ENCODE measurements at places on chromosomes 7 and 10.

DNA sequence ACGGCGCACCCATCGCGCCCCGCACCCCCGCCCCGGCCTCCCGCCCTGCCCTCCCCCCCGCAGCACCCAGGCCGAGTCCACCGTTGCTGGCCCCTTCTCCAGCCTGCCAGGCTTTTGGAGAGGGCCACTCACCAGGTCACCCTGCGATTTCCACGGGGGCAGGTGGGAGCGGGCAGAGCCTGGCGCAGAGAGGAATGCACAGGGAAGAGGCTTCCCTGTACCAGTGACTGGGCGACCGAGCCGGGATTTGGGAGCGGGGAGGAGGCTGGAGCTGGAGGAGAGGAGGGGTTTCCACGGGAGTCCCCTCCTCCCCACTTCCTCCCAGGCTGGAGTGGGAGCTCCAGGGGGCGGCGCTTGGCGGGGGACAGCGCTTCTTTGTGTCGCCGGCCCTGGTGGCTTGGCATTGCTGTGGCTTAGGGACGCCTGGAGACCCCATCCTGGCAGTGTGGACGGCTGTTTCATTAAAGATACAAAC, 19.3 kb downstream of the TCAF1 start:
- no peak for DNase-seq

- no peak for DNase-seq
Measured at GRCh38 chr7:132185150-132185549, 391.1 kb downstream of the PLXNA4 start.

DNA sequence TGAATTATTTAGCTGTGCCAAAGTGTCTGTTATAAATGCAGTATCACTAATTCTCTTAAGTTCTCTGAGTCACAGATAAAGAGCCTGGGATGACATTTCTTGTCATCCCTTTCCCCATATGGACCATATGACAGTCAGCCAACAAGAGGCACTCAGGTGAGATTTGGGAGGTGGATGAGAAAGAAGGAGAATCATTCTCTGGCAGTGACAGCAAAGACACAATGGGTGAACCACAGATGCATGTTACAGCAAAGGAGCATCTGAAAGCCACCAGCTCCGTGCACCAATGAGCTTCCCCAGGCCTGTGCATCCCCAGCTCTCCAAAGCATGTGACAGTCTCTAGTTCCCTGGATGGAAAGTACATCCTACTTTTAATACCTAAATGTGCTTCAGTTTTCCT, 10.8 kb downstream of the GIMAP6 start:
- no peak for DNase-seq

GRCh38 chr7:84482476-84482875, 287.9 kb upstream of the SEMA3A start:
- no peak for DNase-seq

DNA sequence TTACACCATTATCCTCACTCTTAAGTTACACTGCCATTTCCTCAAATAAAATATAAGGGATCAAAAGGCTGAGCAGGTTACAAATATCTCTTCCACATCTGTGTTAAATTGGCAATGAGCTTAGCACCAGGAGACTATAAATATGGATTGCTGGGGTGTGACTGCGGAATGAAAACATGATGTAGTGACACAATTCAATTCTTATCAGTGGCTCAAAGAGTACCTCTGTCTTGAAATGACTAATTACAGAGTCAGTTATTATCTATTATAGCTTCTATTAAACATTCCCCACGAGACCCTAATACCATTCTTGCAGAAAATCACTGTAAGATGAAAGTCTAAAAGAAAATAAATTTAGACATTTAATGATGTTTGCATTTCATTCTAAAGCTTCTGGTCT, 67.1 kb downstream of the RELN start:
- DNase-seq, result no peak

GRCh38 chr10:112852306-112852705, 97.7 kb upstream of the TCF7L2 start:
- DNase-seq, result no peak

- DNase-seq, result no peak
Measured at GRCh38 chr7:151107882-151108281, 21.6 kb downstream of the AGAP3 start.

DNA sequence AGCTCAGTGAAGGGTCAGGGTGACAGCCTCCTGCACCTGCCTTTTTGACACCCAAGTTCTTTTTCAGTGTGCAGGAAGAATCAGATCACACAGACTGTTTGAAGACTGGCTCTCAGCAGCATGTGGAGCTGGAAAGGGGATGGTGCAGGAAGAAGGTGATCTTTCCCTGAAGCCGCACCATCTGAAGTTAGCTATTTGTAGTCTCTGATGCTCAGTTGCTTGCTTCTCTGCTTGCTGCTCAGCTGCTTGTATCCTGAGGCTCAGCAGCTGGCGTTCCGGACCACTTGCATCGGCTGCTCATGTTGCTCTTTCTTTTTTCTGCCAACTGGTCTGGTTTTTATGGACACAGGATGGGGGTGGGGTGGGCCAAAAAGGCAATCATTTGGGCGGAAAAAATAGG, 15.8 kb upstream of the DNMBP start:
- no peak for DNase-seq

DNA sequence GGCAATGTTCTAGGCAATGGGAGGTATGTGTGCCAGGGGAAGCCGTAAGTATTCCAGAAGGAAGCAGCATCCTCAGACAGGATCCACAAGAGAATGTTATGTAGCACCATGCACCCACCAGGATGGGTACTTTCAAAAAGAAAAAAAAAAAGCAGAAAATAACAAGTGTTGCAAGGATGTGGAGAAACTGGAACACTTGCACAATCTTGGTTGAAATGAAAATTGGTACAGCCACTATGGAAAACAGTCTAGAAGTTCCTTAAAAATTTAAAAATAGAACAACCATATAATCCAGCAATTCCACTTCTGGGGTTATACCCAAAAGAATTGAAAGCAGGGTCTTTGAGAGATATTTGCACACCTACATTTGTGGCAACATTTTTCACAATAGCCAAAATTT, 20.2 kb downstream of the C10orf71 start:
- DNase-seq, result no peak

- DNase-seq, result no peak
Measured at GRCh38 chr10:78852466-78853240, 216.1 kb upstream of the ZMIZ1 start.

DNA sequence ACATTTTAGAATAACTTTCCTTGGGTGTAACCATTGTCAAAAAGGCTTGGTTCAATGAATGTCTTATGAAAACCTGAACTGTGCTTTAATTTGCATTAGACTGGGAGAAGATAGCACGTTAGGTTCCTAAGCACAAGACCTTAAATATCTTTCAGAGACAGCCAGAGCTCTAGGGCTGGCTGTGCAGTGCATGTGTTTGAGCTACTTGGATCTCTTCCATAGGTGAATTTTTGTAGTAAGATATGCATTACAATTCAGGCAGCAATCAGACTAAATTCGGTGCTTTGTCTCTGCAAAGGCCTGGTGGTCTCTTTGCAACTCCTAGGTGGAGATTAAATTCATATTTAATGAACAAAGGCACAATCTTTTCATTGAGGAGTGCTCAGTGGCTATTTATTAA, 192.0 kb downstream of the ZNF438 start:
- DNase-seq, result no peak

GRCh38 chr10:76624470-76624869, 1013.1 kb downstream of the KCNMA1 start:
- DNase-seq, result no peak

- no peak for DNase-seq
Measured at GRCh38 chr7:133196856-133197612, 55.8 kb upstream of the EXOC4 start.

GRCh38 chr10:1395025-1395480, 338.9 kb downstream of the WDR37 start:
- no peak for DNase-seq

DNA sequence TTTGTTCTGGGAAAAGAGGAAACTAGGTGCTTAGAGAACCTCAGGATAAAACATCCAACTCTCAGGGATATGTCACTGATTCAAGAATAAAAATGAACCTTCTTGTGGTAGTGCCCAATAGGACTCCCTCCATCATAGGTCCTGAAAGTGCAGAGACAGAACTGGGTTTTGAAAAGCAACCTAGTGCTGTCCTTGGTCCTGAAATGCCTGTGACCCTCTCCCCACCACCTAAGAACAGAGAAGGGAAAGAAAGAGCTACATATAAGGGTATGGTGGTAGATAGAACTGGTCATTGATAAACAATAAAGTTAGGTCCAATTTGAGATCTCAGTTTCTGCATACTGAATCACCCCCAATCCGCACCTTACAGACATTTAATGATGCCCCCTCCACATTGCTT, 953.3 kb downstream of the XPNPEP1 start:
- DNase-seq, result no peak
